NCI-H510A treated with DMSO at 0.1 percent for 48 hours (cell line): ENCODE measurements at places on chromosomes 2 and 18.

GRCh38 chr18:30988440-30988839 lies 54.1 kb downstream of the DSC3 start:
- DNase-seq, result no peak

DNA sequence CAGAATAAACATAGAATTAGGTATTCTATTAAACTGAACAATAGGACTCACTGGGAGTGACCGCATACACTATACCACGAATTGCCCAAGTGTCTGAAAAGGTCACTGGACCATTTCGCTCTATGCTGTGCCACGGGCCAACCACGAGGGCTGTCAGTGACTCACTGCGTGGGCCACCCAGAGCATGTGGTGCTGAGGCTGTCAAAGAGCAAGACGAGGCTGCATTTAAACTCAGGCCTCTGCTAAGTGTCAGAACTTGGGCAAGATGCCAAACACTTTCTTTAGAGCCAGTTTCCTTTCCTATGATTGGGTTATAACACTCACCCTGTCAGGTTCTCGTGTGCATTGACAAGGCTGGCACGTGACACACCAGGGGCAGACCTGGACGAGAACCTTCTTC lies 97.5 kb downstream of the SH3YL1 start:
- DNase-seq, result no peak

DNA sequence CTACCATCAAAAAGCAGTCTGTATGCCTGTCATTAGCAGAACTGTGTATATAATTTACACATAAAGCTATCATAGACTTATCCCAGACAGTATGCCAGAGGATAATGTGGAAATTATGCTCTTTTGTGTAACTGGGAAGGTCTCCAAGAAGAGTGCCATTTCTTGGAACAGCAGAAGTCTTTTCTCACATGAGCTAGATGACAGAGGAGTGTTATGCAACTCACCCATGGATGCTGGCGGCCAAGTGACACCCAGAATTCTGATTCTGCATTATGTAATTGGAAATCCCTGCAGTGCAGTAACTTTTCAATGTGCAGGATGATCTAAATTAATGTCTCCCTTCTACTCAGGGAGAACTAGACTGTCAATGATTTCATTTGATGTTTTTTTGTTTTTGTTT lies 160.0 kb downstream of the UBE2E3 start:
- DNase-seq, result no peak

GRCh38 chr18:47788621-47789020 lies 141.8 kb downstream of the SMAD2 start:
- no peak for DNase-seq

GRCh38 chr2:186595219-186595618 lies 5.4 kb downstream of the ITGAV start:
- DNase-seq, result peak; percentile 16

DNA sequence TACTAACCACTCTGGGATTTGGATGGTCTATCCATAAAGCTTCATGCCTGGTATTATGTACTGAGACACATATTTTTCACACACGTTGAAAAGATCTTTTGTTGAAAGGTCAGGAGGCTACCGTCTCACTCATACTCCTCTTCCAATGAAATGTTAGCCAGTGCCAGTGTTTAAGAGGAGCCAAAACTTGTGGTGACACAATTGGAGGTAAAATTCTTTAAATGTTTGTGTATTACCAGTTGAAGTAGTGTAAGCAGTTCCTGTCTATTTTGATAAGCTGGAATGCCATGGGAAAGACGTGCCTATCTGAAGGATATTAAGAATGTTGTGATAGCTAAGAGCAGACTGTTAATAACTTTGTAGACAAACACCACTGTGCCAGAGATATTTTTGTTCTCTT lies 32.1 kb downstream of the MARCHF7 start:
- DNase-seq, result no peak

GRCh38 chr18:39205565-39206195 lies 1640.1 kb upstream of the CELF4 start:
- DNase-seq, result no peak

DNA sequence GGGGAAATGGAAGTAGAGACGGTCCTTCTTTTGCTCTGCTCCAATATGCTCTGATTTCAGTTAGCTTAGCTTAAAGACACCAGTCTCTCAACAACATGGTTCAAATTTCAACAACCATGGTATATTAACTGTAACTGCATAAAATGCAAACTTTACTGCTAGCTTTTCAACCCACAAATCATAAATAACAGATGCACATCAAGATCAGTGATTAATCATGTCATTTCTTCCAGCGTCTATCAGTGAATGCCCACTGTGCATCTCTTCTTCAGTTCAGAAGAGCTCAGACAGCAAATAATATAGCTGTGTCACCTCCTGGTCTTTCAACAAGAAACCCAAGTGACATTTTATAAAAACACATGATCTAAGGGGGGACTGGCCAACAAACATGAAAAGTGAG lies 12.6 kb downstream of the PECR start:
- DNase-seq, result no peak

DNA sequence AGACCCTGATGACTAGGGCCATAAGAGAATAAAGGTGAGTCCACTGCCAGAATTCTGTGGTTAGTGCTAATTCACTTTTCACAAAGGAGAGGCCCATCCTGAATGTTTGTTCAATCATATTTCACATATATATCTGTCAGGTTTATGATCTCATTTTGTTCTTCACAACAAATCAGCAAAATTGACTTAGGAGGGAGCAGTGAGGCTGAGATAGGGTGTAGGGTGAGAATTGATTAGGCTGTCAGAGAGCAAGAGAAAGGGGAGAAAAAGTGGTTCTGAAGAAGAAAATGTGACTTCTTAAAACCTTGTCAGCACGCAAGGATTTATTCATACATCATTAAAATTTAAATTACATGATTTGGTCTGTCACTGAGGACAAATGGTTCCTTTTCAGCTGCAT lies 117.7 kb downstream of the FHOD3 start:
- DNase-seq, result no peak

DNA sequence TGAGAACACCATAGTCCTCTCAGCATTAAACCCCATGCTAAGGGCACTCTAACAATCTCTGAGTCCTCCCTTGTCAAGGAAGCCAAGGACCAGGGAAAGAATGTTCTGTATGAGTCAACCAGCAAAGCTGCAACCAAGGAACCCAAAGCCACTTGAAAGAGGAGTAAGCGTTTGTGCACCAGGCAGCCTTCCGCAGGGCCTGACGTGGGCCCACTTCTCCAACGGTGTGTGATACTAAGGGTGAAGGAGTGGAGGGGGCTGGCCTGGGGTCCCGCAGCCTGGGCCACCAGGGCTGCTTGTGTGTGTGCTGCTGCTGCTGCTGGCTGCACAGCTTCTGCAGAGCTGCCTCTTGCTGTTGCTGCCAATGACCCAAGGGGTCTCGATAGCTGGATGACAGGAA lies 30.1 kb upstream of the GALNT14 start:
- no peak for DNase-seq

DNA sequence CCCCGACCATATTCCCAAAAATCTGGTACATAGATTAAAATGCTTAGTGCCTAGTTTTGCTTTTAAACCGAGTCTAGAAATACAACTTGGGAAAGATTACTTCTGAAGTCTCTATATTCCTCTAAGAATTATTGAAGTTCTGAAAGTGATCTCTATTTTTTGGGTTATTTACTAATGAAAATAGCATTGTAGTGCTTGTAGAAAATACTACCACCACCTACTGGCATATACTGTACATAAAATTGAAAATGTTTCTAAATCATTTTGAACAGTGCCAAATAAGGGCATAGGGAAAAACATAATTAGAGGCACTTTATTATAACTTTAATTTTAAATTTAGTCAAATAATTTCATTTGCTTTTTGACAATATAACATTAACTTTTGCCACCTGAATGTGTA lies 1399.6 kb upstream of the ZEB2 start:
- no peak for DNase-seq

DNA sequence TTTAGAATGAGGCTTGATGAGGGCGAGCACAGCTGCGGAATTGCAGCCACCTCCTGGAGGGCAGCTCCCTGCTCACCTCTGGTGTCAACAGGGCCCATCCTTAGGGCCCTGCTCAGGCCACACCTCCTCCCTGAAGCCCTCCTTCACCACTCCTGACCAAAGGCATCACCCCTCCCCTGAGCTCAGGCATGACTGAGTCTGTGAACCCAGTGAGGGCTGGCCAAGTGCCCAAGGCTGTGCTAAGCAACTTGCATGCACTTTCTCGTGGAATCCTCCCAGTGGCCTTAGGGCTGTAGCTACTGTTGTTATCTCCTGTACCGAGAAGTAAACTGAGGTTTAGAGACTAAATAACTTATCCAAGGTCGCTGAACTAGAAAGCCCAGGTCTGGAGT lies 101.7 kb downstream of the KLHL29 start:
- no peak for DNase-seq

DNA sequence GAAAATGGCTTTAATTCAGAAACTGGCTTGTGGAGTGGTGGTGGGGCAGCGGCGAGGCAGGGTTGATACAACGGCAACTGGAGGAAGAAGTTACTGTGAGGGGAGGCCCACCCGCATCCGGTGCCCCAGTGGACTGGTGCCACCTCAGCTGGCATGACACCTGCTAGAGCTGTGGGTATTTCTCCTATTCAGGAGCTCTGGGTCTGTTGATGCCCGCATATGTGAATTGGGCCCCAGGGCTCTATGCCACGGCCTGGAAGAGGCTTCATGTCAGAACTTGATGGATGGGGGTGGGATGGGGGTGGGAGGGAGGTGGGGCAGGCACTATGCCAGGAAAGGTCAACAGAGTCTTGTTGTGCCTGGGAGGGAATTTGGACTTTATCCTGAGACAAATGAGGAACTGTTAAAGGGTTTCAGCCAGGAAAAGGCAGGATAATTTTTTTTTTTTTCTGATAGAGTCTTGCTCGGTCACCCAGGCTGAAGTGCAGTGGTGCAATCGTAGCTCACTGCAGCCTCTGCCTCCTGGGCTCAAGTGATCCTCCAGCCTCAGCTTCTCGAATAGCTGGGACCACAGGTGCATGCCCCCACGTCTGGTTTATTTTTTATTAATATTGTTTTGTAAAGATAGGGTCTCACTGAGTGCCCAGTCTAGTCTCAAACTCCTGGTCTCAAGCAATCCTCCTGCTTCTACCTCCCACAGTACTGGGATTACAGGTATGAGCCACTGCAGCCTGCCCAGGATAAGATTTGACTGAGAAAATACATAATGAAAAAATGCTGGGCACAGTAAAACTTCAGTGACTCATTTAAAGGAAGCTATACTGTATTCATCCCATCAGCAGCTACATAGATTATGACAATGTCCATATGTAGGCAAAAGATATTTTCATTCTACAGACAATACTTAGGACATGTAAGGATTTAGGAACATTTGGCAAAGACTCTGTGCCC lies 52.6 kb downstream of the SH2D6 start:
- DNase-seq, result no peak

DNA sequence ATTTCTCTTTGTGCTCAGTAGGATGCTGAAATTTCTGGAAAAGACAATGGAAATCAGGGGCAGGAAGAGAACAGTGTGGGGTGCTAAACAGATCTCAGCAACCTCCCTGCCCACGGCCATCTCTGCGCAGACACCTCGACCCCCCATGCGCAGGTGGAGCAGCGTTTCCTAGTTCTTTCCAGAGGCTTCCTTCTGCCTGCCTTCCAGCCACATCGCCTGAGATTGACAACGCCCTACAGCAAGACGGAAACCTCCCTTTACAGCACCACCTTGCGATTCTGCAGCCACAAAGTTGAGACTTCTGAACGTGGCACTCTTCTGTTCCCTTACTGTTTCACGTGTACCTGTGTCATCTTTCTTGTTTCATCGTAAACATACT lies 31.4 kb upstream of the CASP8 start:
- DNase-seq, result no peak

- DNase-seq, result no peak
These were observed 158.6 kb upstream of the TWIST2 start for GRCh38 chr2:238689331-238689730.

DNA sequence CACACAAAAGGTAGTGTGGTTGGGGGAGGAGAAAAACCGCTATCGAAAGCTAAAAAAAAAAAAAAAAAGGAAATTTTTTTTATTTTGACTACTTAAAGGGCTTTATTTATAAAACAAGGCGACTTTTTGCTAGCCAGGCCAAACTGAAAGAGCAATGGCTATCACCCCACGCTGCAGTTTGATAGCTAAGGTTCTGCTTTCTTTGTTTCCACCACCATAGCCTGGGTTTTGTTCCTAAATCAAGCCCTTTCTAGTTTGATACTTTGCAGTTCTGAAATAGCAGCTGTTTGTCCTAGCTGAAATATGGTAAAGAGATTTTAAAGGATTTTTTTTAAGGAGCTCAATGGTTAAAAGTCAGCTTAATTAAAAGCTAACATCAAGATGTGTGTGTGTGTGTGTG lies 67.4 kb upstream of the ABCA12 start:
- no peak for DNase-seq

- no peak for DNase-seq
These were observed 61.3 kb upstream of the NXPH2 start for GRCh38 chr2:138841459-138841858.

- peak; percentile 82 for DNase-seq
These were observed 495.8 kb downstream of the NRXN1 start for GRCh38 chr2:50535971-50536759.

DNA sequence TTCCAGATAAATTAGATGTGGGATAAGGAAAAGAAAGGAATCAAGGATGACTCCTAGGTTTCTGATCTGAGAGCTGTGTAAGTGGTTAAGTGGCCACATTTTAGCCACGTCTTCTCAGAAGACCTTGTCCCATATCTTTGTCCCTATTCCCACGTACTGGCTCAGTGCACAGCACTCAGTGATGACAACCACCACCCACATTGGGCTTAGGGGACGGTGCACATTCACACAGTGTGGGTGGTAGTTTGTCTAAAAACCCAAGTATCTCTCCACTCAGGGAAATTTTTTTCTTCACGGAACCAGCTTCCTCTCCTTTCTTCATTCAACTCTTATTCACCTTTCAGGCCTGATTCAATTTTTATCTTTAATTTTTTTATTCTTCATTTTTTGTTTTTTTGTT lies 30.6 kb upstream of the GCC2 start:
- no peak for DNase-seq

- no peak for DNase-seq
These were observed 335.6 kb downstream of the PIK3C3 start for GRCh38 chr18:42290318-42291307.

DNA sequence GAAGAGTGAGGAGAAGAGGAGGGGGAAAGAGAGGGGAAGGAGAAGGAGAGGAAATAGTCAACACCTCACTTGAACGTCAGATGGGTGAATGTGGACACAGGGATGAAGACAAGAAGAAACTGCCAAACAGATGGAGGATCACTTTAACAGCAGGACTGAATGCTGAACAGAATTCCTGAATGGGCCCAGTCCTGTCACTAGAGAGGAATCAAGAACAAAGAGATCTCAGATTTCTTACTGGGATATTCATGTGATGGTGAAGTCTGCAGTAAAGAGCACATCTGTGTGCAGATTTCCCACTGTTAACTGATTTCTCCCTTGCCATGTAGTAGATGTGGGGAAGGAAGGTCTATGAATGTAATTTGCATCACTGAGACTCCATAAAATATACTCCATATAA lies 135.4 kb downstream of the L3MBTL4 start:
- no peak for DNase-seq

DNA sequence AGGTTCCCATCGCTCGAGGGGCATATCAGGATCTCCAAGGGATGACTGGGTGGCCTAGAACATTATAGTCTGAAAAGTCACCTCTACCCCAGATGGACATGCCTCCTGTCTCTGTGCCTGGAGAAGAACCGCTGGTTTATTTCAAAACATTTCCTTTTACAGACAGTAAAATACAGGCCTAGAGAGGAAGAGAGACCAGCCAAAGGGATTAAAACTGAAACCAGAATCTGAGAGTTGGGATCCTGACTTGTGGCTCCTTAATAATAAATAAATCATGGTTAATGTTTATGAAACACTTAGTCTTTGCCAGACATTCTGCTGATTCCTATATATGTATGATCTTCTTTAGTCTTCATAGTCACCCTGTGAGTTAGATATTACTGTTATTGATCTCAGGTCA lies 153.7 kb downstream of the DDX1 start:
- DNase-seq, result no peak
